AG08396 (cell line): ENCODE measurements at places on chromosomes 11 and 22.
A peak's percentile ranks its signal among the peaks of the same experiment; 100 is the strongest.

GRCh38 chr22:42816336-42816735, 40.7 kb downstream of the ARFGAP3 start:
- DNase-seq = no peak

DNA sequence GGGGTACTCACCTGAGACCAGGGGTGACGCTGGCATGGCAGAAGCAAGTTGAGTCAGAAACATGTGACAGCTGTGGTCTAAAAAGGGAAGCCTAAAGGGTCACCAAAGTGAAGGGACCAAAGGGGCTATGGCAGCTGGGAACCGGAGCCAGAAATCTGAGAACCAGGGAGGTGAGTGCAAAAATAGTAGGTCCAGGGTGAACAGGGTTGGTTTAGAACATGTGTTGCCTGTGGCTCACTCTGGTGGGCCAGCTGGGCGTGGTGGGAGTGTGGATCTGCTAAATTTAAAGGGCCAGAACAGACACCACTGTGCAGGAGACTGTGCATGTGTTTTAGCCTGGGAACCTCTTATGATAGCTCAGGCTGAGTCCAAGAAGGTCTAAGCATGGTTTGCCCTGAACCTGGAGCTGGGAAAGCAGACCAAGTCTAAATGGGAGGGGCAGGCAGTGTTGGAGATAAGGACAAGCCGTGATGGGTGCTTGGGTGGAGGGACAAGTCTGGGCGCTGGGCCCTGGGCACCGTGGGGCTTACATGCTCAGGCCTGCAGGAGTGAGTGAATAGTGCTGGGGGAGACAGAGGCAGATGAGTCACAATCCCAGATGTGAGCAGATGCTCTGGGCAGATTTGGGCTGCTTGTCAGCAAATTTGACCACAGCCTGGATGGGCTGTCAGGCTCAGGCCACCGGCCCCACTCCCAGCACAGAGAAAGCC, 41.4 kb upstream of the ZBED5 start:
- DNase-seq = peak; percentile 20

GRCh38 chr11:11583801-11584529, 37.8 kb downstream of the GALNT18 start:
- no peak for DNase-seq

DNA sequence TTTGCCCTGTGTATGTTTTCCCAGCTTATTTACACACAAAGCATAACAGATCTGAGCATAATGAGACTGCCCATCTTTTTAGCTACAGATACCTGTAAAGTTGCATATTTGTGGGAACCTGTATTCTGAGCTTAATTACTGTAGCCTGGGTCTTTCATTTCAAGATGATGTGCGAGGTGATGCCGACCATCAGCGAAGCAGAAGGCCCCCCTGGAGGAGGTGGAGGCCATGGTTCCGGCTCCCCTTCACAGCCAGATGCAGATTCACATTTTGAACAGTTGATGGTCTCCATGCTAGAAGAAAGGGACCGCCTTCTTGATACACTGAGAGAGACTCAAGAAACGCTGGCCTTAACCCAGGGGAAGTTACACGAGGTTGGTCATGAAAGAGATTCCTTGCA, 1.5 kb downstream of the PPFIA1 start:
- no peak for DNase-seq

DNA sequence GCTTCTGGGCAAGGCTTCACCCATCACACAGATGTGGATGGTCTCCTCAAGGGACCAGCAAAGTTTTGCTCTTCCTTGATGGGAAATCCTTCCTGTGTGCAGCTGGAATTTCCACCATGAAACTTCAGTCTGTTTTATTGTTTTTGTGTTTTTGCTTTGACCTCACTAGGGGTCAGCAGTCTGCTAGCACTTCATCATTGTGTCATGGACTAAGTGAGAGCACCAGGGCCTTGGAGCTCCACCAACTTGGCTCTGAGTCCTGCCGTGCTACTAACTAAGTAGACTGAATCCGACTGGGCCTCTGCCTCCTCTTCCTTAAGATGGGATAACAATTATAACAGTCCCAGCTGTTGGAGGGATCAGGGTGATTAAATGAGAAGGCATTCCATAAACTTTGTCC, 305.8 kb upstream of the NCAM1 start:
- DNase-seq = no peak
